ENCODE measurements at places on chromosomes 11 and 22.

- DNase-seq: no peak
Measured at GRCh38 chr11:23755076-23755475, 741.8 kb upstream of the LUZP2 start.

GRCh38 chr11:31870609-31871309, 59.6 kb upstream of the PAX6 start:
- DNase-seq: peak; percentile 35

DNA sequence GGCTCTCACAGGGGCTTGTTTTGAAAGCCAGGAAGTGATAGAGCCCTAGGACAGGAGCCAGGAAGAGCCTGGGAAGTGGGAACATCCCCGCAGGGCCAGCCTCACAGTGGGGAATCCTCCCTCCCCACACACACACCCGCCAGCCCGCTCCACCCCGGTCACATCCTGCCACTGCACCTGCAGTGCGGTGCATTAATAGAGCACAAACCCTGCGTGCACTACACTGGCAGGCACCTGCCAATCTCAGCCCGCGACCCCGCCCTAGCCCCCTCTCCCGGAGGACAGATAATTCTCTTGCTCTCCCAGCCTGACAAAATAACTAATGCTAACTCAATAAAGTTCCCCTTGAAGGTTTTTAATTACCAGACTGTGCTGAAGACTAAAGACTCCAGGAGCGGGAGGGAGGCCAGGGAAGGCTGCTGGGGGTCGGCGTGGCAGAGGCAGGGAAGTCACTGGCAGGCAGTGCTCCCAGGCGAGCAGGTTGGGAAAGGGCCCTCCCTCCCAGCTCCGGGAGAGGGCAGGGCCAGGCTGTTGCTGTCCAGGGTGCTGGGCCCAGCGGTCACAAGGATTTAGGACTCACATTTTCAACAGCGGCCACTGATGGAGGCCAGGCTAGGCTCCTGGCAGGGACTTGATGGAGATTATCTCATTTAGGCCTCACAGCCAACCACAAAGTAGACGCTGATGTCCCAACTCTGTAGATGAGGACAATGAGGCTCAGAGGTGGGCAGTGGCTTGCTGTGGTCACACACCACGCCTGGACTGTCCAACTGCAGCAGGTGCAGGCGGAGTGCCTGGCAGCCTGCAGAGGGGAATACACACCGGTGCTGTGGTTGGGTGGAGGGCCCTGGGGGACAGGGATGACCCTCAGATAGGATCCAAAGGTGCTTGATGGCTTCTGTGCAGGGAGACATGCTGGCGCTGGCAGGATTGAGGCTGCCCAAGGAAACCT, 23.9 kb upstream of the TCF20 start:
- no peak for DNase-seq

DNA sequence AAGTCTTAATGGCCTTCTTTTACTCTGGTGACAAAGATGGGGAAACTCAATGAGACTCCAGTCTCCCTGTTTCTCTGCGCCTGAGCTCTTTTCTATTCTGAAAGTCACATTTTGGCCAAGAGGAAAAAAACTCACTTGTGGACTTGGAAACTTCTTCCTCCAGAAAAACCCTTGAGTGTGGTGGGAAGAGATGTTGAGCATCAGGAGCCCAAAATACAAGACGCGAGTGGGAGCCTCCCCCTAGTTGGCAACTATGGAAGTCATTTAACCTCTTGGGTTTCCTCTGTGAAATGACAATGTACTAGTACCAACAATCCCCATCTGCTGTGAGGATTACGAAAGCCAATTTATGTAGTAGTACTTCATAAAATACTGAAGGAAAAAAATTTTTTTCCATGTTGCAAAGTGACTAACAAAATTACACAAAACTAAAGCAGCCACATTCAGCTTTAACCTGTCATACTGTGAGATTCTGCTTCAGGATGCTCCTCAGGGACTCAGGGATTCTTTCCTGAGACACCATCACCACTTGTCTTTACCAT, 524 bp upstream of the SLC25A17 start:
- no peak for DNase-seq

DNA sequence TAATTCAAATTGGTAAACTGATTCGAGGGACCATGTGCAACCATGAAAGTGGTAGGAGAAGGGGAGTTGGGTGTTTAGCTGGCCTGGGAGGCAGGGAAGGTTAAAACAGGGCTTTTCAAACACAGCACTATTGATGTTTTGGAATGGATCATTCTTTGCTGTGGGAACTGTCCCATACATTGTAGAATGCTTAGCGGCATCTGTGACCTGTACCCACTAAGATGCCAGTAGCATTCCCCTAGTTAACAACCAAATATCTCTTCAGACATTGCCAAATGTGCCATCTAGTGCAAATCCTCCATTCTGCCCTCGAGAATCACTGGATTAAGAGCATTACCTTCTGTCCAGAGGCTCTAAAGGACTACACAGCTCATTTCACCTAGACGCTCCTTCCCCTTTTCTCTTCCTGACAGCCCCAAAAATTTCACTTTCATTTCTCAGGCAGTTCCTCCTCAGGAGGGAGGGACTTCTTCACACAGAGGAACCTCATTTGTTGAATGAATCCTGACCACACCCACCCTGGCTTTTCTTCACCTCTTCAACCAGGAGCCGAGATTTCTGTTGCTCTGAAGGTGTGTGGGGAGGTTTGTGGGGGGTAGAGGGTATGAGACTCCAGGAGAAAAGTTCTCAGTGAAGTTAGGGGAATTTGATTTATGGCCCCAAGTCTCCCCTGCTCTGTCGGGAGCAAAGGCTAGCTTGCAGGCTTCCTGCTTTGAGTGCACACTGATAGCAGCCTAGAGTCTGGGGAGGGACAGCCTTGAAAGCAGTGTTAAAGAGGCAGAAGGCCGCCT, at the start of gene TRIM34:
TRIM34 (plus strand) TSS at position 513 of the 791 bp plus-strand sequence. CDS start 7,331 bp downstream, outside the sequence.
- peak; percentile 42 for DNase-seq

GRCh38 chr22:23539135-23539838, 40.8 kb downstream of the IGLL1 start:
- peak; percentile 80 for DNase-seq

DNA sequence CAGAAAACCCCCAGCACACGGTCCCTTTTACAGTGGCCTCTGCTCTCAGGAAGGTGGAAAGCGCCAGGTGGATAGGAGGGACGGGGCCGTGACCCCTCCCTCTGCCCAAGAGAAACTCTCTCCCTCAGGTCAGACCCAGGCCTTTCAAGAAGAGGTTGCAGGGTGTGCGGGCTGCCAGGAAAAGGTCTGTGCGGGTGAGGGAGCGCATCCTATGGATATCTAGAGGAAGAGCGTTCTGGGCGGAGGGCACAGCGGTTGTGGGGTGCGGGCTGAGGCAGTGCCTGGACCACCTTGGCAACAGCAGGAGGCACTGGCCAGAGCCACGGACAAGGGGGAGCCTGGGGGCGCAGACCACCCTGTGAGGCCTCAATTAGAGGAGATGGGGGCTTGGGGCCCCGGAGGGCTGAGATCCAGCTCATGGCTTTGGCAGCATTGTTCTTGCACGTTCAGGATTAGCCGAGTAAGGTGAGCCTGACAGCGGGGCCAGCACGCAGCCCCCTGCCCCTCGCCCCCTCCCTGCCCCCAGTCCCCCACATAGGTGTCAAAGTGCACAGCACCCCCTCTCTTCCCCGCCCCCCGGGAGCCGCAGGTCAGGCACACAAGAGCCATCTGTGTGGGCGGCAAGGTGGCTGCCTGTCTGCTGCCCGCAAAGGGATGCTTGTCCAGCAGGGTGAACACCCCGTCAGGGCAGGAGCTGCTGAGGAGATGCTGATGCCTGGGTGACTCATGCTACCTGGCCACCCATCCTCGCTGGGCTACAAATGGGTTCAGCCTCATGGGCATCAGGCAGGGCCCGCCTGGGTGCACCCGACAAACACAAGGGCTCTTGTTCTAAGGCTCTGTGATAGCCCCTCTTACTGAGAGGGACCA, 92.8 kb upstream of the KCNQ1OT1 start:
- DNase-seq: no peak

- no peak for DNase-seq
Measured at GRCh38 chr11:123216249-123216648, 21.2 kb upstream of the CLMP start.

Measured in renal cortex interstitium (tissue), 15 donors.